ENCODE measurements at places on chromosomes 2 and 18.

DNA sequence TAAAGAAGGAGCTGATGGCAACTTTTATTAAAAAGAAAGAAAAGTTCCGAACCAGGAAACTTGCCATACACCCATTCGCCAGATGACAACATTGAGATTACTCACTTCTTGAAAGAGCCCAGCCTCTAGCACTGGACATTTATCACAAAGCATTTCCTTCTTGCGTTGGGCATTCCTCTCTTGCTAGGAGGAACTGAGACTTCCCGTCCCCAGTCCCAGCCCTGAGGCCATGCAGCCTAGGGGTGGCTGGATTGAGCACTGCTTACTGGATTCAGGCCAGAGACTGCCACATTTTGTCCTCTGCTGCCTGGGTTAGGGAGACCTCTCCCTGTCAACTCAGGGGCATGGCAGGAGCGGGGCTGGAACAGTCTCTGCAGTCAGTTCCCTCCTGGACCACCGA, 80.1 kb downstream of the SDC1 start:
- DNase-seq, result no peak

GRCh38 chr18:77300579-77300978, 50.9 kb downstream of the GALR1 start:
- DNase-seq, result no peak

- no peak for DNase-seq
Observed at GRCh38 chr18:42268186-42268725, 313.2 kb downstream of the PIK3C3 start.

DNA sequence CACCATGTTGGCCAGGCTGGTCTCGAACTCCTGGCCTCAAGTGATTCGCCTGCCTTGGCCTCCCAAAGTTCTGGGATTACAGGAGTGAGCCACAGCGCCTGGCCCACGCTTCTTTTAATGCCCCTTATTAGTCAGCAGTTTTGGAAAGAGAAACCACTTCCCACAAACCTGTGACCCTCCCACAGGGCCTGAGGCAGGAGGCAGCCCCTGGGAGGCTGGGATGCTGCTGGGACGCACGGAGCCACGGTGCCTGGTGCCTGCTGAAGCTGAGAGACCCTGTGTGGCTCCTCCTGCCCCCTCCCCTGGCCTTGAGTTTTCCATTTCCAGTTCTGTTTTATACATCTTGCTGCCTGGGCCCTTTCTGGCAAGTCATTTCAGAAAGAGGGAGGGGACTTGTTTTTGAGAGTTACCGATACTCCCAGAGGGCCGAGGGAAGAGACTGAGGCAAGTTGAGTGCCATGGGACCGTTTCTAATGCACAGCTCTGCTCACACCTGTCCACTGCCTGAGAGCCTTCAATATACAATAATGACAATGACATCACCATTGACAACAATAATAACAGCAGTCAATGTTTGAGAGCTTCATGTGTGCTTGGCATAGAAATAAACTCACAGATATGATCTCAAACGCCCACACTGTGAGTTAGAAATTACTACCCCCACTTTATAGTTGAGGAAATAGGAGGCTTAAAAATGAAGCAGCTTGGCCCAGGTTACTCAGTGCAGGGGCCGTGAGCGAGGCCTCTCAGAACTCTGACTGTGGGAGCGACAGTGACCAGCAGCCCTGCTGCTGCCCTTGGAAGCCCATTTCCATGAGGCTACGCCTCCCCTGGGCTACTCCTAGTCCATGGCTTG, 78.1 kb upstream of the YWHAQ start:
- DNase-seq, result peak; percentile 62

DNA sequence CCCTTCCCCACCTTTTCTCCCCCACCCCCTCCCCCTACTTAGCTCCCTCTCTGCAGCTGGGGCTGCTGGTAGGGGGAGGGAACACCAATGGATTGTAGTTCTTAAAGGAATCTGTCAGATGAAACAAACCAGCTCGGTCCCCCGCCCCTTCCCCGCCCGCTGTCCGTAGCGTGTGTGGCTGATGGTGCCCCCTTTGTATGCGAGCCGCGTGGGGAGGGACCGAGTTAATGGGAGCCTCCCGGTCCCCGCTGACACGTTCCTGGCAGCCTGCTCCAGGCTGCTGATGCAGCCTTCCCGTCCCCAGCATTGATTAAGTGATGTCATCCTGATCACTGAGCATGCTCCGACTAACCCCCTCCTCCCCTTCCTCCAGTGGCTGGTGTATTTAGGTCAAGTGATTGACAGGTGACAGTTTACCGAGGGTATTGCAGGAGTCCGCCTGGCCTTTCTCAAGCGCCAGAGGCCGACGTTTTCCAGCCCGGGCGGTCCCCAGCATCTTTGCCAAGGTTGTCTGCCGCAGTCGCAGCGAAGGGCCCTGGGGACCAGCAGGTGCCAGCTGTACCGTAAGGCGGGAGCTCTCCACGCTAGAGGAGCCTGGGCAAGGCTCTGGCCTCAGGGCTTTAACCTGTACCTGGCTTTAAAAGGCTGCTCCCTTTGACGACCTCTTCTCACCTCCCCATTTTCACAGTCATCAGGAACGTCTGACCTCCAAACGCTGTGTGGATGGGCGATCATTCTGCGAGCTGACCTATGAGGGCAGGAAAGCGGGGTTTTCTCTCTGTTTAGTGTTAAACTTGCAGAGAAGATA, 1.8 kb downstream of the KIF5C start:
- DNase-seq, result peak; percentile 50

- no peak for DNase-seq
Observed at GRCh38 chr2:3467654-3468053, 51.7 kb downstream of the ADI1 start.

DNA sequence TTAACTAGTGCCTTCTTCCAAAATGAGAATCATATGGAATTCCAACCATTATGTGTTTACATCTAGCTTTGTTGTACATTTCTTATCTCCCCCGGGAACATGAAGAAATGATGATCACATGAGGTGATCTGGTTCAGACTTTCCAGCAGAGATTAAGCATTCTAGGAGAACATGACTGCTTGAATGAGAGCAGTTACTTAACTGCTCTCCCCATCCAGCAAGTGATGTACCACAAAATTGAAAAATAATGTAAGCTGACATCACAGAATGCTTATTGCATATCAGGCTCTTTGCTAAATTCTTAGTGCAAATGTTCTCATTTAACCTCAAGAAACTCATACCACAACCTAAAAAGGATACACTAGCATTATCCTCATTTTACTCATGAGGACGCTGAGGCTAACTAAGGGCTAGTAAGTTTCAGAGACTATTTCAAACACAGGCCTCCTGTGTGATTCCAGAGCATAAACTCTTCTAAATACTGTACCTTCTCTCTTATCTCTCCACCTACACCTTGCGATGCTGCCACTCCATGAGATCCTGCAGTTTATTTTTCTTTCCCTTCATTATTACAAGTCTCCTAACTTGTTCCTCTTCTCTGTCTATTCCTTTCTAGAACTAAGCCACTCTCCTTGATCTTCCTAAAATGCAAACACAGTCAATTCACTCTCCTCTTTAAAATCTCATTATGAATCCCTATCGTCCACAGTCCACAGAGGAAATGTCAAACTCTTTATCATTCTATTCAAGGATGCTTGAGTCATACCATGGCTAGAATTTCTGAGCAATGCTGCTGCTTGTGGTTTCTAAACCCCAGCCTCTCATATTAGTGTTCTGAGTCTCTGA, 1224.8 kb upstream of the ZEB2 start:
- no peak for DNase-seq

- no peak for DNase-seq
Observed at GRCh38 chr2:164764996-164765395, 76.6 kb downstream of the COBLL1 start.

DNA sequence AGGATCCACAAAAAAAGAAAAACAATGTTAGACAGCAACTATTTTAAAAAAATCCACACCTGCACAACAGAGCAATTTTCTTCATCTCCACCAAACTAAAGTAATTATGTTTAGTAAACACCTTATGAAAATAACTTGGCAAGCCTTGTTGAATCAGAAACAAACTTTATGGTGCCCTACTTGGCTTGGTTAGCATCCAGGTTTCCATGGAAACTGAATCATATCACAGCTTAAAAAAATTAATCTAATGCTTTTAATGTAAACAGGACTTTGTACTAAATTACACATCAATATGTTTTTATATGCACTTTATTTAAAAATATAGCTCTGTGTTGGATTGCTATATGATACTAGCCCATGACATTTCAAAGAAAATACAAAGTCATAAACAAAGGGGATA, 1882.4 kb downstream of the SUCLG1 start:
- no peak for DNase-seq

GRCh38 chr18:46575851-46576250, 81.2 kb downstream of the LOXHD1 start:
- DNase-seq, result no peak

GRCh38 chr2:240584486-240585031, 2.0 kb upstream of the CAPN10 start:
- no peak for DNase-seq

- DNase-seq, result no peak
Observed at GRCh38 chr2:173150963-173151362, 75.3 kb downstream of the MAP3K20 start.

DNA sequence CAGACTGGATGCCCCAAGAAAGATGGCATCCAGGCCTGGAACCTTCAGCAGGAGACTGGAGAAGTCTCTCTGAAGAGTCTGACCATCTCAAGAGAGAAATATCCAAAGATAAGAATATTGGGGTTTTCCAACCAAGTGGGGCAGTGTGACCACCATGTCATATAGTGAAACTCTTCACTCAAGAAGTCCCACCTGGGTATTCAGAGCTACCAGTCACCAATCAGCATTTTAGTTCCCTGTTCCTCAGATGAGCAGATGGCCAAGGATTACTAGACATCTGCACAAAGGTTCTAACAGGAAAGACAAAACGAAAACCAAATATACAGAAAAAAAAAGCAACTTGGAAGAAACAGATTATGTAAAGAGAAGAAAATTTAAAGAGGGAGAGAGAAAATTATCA, 38.5 kb upstream of the CXCR4 start:
- no peak for DNase-seq

DNA sequence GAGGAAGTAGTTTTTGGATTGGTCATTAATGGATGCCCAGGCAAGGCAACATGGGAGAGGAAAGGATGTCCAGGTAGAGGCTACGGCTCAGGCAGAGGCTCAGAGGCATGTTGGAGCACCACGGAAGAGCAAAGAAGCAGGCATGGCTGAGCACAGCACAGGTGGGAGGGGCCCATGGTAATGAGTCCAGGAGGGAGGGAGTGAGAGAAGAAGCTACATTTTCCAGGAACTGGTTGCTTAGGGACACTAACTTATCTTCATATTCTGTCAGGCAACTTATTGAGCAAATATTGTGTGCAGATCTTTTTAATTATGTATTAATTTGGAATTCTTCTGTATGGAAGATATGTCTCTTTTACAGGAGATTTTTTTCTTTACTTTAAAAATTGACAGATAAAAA, 42.2 kb downstream of the ARHGEF4 start:
- DNase-seq, result no peak

GRCh38 chr18:69936191-69936558, 11.5 kb downstream of the CD226 start:
- DNase-seq, result no peak

GRCh38 chr2:111667001-111667400, 217.0 kb downstream of the ANAPC1 start:
- no peak for DNase-seq

DNA sequence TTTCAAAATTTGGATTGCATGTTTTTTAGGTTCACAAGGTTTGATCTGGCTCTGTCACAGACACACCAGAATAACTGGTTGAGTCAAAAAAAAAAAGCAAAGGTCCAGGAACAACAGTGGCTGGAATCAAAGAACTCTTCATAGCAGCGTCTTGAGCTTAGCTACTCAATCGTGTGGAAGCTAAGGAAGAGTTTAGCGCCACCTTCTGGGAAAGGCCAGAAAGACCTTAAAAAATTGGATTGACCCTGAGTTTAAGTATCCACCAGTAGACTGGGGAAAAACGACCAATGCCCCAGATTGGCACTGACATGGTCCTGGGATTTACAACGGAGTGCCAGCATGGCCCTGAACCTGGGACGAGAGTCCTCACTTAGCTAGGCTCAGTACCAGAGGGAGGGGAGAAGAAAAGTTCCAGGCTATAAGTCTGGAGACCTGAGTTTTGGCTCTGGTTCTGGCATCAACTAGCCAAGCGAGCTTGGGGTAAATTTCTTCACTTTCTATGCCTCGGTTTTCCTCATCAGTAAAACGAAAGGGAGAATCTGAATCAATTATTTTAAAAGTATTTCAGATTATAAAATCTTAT, 71.1 kb upstream of the TFCP2L1 start:
- DNase-seq, result no peak

- DNase-seq, result no peak
Observed at GRCh38 chr2:163701399-163702195, 34.2 kb downstream of the FIGN start.

- no peak for DNase-seq
Observed at GRCh38 chr2:217955881-217956493, 46.8 kb downstream of the TNS1 start.

DNA sequence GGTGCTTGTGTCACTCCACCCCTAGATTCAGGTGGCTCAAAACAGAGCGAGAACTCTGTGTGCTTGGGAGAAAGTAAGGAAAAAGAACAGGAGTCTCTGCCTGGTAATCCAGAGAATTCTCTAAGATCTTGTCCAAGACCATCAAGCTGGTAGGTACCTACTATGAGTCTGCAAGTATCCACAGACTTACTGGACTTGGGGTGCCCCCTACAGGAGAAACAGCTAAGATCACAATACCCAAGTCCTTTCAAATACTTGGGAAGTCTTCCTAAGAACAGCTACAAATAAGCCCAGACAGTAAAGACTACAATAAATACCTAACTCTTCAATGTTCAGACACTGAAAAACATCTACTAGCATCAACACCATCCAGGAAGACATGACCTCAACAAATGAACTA, 1143.6 kb upstream of the ACVR2A start:
- DNase-seq, result no peak

DNA sequence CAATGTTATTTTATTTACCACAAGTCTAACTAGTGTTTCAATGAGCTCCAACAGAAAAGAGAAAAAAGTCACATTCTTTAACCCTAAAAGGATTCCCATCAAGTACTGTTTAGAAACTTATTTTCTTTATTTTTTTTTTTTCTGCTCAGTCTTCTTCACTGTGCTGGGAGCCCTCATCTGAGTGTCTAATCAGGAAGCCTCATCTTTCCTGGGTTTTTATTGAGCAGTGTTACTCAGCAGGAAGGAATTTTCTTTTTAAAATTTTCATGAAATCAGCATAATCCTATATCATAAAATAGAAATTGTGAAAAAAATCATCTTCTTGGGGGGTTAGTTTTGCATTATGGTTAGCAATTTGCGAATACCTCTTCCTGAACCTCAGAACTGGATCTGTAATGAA, 453.8 kb downstream of the CDH2 start:
- DNase-seq, result no peak
